ENCODE measurements at places on chromosomes 2 and 18.

DNA sequence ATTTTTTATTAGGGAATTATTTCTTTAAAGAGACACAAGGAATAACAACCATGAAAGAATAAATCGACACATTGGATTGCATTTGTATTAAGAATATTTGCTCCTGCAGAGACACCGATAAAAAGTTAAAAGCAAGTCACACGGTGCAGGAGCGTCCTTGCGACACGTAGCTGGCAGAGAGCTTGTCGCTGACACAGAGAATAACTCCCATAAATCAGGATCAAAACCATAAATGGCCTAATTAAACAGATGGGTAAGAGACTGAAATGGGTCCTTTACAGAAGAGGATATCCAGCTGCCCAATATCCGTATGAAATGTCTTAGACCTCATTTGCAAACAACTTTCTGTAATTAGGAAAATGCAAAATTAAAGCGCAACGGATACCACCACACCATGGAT lies 126.1 kb upstream of the SNTG2 start:
- DNase-seq: no peak

DNA sequence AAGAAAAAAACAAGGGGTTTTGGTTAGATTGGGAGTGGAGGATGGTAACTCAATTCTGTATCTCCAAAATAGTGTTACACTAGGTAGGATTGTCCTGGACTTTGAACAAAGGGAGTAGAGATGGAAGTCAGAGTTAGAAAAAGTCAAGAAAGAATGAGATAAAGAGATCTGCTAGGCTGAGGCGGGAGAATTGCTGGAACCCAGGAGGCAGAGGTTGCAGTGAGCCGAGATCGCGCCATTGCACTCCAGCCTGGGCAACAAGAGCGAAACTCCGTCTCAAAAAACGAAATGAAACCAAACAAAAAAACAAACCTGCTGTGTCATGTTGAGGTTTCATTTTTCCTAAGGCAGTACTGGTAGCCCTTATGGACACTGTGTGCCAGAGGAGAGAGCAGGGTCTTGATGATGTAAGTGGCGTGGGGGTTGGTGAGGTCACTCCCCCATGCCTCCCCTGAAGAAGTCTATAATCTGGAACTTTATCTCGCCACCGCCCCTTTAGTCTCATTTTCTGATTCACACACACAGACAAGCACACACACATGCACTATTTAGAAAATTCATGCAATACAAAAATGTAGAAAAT lies 10.5 kb downstream of the DRC1 start:
- DNase-seq: no peak

- no peak for DNase-seq
Measured at GRCh38 chr2:45014016-45014702, 4.9 kb upstream of the SIX2 start.

- DNase-seq: no peak
Measured at GRCh38 chr2:219207884-219208740, 1.5 kb downstream of the ZFAND2B start.

- peak; percentile 27 for DNase-seq
Measured at GRCh38 chr2:61151436-61151835, 10.6 kb upstream of the C2orf74 start.

DNA sequence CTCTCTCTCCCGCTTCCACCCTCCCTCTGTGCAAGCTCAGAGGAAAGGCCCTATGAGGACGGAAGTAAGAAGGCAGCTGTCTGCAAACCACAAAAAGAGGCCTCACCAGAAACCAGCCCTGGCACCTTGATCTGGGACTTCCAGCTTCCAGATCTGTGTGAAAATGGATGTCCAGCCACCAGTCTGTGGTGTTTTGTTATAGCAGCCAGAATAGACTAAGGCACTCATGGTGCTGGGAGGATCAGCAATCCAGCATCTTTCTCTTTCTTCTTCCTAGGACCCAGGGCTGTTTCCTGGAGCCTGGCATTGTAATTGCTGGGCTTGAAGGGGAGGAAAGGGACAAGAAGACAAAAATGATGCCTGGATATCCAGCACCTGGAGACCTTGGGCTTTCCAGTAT lies 122.5 kb downstream of the SOCS6 start:
- no peak for DNase-seq

GRCh38 chr2:152056418-152056817 lies 42.4 kb downstream of the CACNB4 start:
- no peak for DNase-seq

GRCh38 chr2:190418727-190419126 lies 10.6 kb downstream of the MFSD6 start:
- no peak for DNase-seq

DNA sequence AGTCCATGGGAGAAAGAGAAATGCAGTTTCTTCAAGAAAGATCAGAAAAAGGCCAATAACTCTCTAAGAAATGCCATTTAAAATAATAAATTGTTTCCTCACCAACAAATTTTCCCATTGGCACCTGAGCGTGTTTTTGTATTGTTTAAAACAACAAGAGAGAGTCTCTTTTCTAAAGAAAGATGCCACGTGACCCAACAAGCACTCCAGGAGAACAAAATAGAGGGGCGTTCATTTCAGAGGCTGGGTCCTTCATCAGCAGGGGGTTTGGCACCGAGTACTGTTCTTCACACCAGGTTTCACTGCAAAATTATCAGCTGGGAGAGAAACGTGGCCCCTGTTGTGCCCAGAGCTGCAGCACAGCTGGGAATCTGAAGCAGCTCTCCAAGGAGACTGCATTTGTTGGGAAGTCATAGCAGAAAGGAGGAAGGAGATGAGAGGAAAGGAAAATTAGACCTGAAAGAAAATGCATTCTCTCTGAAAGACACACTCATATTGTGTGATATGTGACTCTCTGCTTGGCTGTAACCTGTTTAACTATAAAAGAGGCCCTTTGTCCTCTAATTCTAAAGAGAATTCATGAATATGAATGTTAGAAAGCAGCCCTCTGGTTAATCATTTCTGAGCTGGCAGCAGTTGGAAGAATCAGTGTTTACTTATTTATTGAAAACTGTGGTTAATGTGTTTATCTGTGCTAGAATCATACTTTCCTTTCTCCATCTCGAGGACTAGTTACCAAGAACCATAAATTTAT lies 205.3 kb upstream of the CDH20 start:
- no peak for DNase-seq

DNA sequence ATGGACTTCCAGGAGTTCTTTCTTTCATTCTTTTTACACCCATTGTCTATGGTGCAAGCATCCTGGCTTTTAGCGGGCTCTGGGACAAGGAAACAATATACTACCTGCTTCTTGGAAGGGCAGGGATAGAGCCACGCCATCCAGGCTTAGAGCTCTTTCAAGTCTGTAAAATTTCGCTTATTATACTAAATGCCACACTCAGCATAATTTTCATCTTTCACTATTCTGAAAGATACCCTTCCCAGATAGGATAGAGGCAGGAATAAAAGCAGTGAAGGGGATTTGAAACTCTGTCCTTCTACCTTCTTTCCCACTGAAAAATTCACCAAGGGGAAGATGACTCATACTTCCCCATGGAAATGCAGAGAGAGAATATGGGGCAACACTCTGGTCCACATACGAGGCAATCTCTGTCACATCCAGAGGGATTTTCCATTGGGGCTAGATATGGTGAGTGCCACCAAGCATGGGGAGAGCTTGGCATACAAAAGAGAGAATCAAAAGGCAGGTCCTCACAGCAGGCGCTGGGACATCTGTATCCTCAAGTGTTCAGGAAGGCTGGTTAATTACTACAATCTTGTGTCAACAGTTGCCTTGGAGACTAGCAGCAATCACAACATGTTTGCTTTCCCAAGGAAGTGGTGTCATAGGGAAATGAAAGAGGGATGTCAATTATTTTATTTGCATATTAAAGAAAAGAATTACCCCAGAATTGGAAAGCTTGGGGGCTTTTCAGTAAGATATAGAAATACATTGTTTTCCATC lies 127.6 kb downstream of the TDRD15 start:
- no peak for DNase-seq

DNA sequence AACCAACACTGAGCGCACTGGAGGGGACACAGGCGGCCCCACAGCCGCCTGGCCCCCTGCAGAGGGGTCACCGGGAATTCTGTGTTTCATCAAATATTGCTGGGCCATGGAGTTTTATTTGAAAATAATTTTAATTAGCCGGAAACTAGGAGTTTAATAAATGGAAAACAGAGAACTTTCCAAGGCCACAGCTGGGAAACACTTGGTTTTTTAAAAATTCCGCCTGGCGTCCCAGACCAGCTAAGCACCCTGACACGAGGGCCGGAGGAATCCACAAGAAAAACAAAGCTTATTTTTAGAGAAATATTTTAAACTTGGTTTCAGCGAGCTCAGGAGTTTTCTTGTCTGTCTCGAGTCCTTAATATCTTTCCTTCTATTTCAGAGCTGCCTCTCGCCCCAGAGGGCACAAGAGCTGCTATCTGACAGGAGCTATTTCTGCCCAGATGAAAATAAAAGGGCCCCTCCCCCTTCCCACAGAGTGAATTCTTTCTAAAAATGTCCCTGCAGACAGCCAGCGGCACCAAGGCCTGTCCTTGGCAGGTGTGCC lies 8.2 kb downstream of the ZFP36L2 start:
- no peak for DNase-seq

GRCh38 chr2:196291873-196292800 lies 120.8 kb upstream of the STK17B start:
- DNase-seq: no peak

- DNase-seq: no peak
Measured at GRCh38 chr2:192500550-192501200, 305.9 kb upstream of the TMEFF2 start.

- no peak for DNase-seq
Measured at GRCh38 chr2:200345975-200346374, 39.5 kb downstream of the SPATS2L start.

DNA sequence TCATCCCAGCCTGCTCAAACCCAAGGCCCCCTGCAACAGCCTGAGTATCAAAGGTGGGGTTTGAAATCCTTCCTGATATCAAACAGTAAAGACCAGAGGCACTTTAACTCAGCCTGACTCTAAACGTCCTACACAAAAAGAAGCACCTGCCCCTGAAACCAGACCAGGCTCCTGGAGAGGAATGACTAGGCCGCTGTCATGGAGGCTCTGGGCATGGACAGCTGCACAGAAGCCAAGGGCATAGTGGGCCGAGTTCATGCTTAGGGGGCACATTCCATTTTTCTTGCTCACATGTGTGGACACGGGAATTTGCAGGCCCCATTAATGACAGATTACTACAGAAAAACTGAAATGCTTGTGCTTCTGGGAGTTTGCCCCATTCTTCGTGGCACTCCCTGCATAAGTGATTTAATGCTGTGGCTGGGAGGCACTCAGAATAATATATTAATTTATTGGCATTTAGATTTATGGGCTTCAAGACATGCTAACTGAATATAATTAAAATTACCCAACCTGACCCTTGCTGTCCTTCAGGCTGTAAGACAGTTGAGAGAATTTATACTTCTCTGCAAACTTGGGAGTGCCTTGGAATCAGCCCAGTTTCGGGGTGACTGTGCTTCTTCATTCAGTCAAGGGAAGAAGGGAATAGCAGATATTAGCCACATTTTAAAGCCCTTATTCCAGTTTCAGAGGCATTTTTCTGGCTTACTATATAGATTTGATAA lies 105.5 kb downstream of the GYPC start:
- DNase-seq: no peak

Data from HFF-Myc (cell line).